ENCODE measurements at places on chromosomes 1 and 21.
A peak's percentile ranks its signal among the peaks of the same experiment; 100 is the strongest.

DNA sequence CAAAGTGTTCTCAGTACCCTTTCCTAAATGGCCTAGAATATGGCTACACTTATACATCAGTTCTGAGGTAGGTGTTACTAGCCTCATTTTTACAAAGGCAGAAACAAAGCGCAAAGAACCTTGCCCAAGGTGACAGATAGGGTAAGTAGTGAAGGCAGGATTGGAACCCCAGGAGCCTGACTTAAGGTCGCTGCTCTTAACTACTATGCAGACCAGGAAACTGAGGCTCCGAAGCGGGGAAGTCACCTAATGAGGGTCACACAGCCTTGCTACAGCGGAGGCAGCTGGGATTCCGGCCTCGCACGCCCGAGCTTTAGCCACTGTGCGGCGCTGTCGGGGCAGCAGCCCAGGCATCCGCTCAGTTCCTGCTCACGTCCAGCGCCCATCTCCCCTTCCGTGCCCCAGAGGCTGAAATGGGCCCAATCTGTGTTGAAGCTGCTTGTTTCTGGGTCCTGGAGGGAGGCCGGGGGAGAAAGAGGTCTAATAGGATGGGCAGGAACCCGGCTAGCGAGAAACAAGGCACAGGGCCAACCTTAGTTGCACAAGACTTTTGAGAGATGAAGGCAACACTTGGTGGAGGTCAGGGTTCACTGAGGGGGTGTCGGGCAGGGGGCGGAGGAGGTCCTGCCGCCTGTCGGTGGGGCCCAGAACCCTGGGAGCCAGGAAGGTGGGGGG, 1.4 kb upstream of the FOXD2 start:
- peak; percentile 90 for DNase-seq

DNA sequence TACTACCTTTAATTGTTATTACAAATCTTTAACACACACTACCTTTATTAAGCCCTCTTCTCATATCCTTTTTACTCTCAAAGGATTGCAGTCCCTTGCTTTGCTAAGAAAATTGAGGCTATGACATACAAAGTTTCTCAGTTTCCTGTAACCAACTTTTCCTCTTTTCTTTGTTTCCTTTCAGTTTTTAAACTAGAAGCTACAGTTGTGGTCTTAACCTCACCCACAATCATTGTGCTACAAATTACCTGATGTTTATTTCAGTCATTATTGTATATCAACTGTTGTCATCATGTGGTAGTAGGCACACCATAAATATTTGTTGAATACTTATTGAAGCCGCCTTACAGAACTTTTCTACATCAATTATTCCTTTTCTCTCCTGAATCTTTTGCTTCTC, 51.8 kb downstream of the SLAMF6 start:
- no peak for DNase-seq

DNA sequence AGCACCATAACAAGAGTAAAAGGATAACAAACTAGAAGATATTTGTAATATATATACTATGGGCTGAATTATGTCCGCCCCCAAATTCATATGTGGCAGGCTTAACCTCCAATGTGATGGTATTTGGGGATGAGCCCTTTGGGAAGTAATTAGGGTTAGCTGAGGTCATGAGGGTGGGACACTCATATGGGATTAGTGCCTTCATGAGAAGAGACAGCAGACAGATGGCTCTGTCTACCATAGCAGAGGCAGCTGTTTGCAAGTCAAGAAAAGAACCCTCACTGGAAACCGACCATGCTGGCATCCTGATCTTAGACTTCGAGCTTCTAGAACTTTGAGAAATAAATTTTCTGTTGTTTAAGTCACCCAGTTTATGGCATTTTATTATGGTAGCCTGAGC, 303.6 kb downstream of the LMO4 start:
- DNase-seq, result no peak

DNA sequence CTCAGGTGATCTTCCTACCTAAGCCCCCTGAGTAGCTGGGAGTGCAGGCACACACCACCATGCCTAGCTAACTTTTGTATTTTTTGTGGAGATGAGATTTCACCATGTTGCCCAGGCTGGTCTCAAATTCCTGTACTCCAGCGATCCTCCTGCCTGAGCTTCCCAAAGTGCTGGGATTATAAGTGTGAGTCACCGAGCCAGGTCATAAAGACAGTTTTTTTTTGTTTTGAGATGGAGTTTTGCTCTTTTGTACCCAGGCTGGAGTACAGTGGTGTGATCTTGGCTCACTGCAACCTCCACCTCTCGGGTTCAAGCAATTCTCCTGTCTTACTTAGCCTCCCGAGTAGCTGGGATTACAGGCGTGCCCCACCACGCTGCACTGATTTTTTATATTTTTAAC, 42.1 kb downstream of the KIF1B start:
- DNase-seq, result no peak

- DNase-seq, result no peak
Measured at GRCh38 chr1:145758116-145758515, 38.8 kb downstream of the CD160 start.

DNA sequence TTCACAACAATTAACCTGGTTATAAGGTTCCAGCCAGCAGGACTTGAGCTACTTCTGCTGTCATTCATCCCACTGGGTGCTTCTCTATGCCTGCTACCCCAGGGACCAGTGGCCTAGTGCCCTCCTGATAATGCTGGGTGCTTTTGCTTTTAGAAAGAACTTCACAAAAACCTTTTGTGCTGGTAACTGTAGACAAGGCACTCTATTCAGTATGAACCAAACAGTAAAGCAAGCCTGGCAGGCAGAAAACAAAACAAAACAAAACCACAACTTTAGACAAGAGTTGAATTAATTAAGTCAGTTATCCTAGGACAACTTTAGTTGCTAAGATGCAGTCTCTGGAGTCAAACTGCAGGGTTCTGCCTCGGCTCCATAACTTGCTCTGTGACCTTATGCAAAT, 61.9 kb upstream of the ADGRL2 start:
- DNase-seq, result no peak

DNA sequence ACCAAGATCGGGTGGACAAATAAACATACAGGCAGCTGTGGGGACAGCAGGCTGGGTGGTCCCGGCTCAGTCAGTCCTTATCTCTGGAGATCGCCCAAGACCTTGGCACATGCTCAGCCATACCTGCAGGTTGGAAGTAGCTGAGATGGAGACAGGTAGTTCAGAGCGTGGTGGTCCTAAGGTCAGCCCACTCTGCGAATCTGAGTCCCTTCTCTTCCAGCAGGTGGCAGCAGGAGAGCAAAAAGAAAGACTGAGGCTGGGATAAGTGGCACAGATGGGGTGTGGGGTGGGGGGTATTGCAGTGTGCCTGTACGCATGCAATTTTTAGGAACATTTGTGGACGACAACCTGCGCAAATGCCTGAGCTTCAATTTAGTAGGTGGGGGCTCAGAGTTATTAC, 104.9 kb downstream of the TENT5C start:
- DNase-seq, result no peak

- DNase-seq, result no peak
Measured at GRCh38 chr1:19363536-19364152, 51.5 kb downstream of the SLC66A1 start.

- peak; percentile 76 for DNase-seq
Measured at GRCh38 chr1:165073185-165074007, 283.1 kb downstream of the LMX1A start.

GRCh38 chr21:42739061-42739931, 85.9 kb downstream of the PDE9A start:
- no peak for DNase-seq

Data from GM03348 (cell line).